ENCODE measurements at places on chromosomes 11 and 22.

GRCh38 chr11:61273178-61274078 lies 21.7 kb downstream of the VWCE start:
- DNase-seq: no peak

DNA sequence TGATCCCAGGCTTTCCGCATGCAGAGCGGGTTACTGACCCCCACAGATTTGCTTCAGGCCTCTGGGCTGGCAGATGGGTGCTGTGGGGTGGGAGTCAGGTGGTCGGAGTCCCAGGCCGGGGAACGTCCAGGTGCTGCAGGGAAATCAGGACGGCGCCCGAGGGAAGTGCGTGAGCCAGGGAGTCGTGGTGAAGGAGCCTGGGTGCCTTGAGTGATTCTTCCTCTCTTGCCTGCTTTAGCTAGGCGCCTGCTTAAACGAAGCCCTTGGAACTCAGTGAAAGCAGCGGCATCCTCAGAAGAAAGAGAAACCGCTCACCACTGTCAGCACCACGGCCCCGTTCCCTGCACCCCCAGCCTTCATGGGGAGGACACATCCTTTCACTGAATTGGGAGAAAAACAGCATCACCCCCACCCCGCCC lies 455.6 kb downstream of the BRD1 start:
- DNase-seq: no peak

DNA sequence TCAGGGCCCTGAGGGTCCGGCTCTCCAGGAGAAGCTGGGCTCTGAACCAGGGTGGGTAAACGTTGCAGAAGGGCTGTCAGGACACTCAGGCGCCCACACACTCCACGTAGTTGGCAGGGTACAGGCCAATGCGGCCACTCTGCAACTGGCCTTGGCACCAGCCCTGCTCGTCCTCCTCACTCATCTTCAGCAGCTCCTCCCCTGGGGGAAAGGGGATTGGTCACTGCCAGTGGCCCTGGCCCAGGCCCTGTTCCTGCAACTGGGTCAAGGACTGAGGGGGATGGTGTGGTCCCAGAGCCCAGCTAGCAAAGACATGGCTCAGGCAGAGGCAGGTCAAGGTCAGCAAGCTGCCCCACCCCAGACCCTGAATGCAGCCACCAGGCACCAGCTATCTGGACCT lies 1.2 kb upstream of the ARFGAP2 start:
- no peak for DNase-seq

GRCh38 chr22:20064545-20065262 lies 15.3 kb upstream of the DGCR8 start:
- DNase-seq: no peak

DNA sequence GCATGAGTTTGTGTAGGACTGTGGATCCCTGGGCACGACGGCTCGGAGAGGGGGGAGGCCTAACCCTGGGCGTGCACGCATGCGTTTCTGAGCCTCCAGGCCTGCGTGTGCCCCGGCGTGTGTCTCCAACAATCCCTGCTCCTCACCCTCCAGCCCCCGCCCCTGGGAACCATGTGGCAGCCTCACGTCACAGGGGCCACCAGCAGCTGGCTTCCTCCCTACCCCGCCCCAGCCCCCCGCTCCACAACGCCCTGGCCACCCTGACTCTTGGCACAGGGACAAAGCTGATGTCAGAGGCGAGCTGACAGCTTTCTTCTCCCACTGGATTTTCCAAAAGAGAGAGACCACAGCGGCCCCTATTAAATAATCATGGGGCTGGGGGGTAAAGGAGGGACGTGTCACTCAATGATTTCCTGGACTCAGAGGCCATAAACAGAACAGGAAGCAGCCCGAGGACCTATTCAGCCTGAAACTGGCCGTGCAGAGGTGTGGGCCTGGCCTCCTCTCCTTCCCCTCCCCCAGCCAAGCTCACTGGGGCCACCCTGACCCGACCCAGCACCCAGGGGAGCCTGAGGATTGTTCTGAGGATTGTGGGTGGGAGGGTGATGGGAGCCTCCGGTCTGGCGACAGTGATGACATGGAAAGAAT lies 6.8 kb upstream of the LIF start:
- DNase-seq: no peak

- no peak for DNase-seq
Observed at GRCh38 chr22:31128156-31128555, 5.4 kb downstream of the INPP5J start.

DNA sequence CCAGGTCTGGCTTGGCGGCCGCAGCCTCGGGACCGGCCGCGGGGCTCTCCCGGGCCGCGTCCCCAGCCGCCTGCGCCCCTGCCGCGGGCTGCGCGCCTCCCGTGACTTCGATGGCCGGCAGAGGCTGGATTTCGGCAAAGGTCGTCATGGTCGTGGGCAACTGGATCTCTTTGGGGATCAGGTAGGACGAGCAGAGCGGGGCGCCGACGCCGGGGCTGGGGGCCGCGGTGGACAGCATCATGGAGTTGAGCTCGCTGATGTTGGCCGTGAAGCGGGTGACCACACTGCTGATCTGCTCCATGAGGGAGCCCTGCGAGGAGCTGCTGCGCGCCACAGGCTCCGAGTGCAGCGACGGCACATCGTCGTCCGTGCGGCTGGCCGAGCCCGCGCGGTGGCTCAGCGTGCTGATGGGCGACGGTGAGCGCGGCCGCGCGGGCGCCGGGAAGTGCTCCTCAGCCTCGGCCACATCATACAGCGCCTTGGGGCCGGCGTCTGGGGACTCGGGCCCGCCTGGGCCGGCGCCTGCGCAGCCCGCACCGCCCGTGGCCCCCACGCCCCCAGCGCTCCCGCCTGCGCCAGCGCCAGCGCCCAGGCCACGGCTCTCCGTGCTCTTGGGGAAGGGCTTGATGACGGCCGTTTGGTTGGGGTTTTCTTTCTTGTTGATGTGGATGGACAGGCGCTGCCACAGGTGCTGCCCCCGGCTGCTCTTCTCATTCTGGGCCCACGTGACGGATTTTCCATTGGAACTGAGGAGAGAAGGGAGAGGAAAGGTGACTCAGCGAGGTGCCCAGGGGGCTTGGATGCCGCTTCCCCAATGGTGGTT lies 171.4 kb upstream of the CTSC start:
- DNase-seq: no peak

- DNase-seq: no peak
Observed at GRCh38 chr11:16326679-16327297, 29.6 kb downstream of the SOX6 start.

GRCh38 chr22:33823552-33823951 lies 96.7 kb downstream of the LARGE1 start:
- no peak for DNase-seq

DNA sequence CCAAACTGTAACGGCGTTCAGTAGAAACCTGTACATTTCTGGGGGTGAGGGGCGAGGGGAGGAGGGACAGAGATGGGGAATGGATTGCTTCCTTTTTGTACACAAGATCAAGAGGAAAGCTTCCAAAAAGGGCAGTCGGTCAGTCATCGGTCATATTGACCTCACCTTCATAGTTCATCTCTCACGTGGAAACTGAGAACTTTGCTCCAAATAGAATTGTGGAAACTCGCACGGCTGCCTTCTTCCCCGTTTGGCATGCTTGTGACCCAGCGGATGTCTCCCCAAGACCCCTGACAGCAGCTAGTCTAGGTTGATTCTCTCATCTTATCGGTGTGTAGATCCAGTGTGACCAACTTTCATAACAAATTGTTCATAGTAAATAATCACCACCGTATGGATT lies 47.6 kb downstream of the KCNC1 start:
- DNase-seq: no peak

DNA sequence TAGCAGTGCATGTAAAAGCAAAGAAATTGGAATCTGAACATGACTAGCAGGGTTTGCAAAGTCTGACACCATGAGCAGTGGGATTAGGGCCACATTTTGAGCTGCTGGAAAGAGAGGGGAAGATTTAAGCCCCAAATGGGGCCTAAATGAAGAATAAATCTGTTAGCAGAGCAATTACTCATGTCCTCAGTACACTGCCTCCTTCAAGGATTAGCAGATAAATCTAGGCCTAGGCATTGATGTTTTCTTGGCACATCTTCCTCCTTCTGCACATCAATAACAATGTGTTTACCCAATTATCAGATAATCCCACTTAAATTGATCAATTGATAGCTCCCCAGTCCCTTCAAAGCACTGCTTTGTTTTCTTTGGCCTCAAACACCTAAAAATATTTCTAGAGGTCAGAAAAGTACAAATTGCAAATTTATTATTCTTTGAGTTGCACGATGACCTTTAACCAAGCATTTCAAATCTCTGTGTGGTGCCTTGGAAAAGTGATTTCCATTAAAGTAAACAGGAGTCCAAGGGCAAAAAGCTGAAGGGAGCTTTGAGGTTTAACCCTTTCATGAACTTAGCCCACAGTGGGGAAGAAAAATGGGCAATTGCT lies 514.7 kb upstream of the CHORDC1 start:
- DNase-seq: no peak

DNA sequence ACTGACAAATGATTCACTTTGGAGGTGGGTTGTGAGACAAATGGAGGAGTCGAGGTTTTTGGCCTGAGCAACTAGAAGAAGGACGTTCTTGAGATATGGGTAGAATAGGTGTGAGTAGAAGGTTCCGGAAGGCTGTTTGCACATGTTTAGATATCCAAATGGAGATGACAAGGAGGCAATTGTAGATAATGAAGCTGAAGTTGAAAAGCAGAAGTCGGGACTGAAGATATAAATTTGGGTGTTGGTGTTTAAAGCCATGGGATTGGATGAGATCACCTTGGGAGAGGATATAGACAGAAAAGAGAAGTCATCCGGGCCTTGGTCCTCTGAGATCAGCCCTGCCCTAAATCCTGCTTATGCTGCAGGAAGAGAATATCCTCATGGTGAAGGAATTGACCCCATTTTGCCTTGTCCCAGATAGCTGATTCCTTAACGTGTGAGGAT lies 75.5 kb upstream of the CD44 start:
- no peak for DNase-seq

- no peak for DNase-seq
Observed at GRCh38 chr11:68032997-68033707, 2.7 kb downstream of the NDUFS8 start.

- no peak for DNase-seq
Observed at GRCh38 chr22:27997538-27997937, 78.5 kb upstream of the PITPNB start.

GRCh38 chr11:115471367-115471766 lies 32.8 kb downstream of the CADM1 start:
- no peak for DNase-seq

DNA sequence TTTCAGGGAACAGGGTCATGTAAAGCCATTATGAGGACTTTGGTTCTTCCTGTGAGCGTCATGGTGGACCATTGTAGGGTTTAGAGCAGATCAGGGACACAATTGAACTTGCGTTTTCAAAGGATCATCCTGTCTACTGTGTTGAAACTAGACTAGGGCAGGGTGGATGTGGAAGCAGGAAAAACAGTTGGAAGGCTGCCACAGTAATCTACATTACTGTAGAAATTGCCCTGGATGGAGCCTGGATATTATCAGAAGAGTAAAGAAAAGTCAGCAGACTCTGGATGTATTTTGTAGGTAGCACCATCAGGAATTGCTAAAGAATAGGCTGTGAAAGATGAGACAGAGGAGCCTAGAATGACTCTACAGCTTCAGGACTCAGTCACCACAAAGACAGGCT lies 5.4 kb downstream of the POU2AF2 start:
- DNase-seq: no peak

- peak; percentile 58 for DNase-seq
Observed at GRCh38 chr22:49925525-49926128, 7.2 kb downstream of the CRELD2 start.

DNA sequence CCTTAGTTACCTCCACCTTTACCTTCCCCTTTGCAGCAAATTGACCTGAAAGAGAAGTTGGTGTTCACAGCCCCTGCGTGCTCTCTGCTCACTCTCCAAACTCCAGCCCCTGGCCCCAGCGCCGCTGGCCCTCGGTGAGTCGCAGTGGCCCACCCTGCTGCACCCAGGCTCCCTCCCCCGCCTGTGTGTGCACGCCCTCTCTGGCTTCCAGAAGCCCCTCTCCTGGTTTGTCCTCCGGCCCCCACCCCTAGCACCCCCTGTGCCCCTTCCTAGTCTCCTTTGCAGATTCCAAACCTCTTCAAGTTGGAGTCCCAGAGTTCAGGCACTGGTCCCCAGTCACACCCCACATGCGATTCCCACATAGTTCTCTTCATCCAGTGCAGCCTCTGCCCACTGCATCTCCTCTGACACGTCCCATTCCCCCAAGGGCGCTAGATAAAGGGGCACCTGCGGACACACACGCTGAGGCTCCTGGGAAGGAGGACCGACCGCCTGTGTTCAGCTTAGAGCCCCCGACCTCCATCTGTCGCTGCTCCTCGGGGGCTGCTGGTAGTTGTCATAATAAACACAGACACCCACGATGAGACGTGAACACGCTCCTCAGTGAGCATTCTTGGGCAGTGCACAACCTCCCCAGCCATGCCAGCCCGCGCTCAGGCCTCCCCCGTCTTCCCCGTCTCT lies 1.5 kb upstream of the PHRF1 start:
- DNase-seq: no peak

DNA sequence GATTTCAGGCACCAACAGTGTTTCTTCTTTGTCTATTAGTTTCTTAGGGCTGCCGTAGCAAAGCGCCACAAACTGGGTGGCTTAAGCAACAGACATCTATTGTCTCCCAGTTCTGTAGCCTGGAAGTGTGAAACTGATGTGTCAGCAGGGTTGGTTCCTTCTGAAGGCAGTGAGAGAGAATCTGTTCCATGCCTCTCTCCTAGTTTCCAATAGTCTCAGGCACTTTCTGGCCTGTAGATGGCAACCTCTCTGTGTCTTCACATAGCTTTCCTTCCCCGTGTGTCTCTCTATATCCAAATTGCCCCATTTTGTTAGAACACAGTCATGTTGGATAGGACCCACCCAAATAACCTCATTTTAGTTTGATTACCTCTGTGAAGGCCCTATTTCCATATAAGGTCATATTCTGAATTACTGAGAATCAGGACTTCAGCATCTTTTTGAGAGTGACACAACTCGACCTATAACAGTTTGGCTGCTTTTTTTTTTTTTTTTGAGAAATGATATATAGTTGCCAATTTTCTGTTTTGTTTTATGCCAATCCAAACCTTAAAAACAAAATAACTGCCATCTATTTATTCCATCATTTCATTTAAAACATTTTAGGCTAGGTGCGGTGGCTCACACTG lies 108.2 kb downstream of the SLC36A4 start:
- DNase-seq: no peak

DNA sequence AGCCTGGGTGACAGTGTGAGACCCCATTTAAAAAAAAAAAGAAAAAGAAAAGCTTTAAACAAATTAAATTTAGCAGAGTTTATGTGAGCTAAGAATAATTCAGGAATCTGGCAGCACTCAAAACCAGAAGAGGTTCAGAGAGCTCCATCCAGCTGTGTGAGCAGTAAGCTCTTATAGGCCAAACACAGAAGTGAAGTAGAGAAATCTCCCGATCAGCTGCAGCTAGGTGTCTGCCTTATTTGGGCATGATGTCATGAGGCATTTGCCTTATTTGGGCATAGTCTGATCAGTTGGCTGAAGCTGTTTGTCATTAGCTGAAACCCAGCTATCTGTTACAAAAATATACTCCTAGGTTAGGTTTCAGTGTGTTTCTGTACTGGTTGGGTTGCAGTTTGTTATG lies 8.2 kb downstream of the MS4A15 start:
- no peak for DNase-seq

- DNase-seq: peak; percentile 16
Observed at GRCh38 chr11:662689-663274, 25.7 kb downstream of the DRD4 start.

GRCh38 chr11:62611705-62612365 lies 740 bp downstream of the EML3 start:
- DNase-seq: no peak
